ENCODE measurements at places on chromosomes 2 and 18. TPM values are rescaled to one million over a fixed set of nuclear protein-coding genes. Genes with fewer than 3 reads are reported as not detected.
A peak's percentile ranks its signal among the peaks of the same experiment; 100 is the strongest.

- no peak for DNase-seq
Observed at GRCh38 chr2:103264058-103264768, 502.4 kb downstream of the TMEM182 start.

DNA sequence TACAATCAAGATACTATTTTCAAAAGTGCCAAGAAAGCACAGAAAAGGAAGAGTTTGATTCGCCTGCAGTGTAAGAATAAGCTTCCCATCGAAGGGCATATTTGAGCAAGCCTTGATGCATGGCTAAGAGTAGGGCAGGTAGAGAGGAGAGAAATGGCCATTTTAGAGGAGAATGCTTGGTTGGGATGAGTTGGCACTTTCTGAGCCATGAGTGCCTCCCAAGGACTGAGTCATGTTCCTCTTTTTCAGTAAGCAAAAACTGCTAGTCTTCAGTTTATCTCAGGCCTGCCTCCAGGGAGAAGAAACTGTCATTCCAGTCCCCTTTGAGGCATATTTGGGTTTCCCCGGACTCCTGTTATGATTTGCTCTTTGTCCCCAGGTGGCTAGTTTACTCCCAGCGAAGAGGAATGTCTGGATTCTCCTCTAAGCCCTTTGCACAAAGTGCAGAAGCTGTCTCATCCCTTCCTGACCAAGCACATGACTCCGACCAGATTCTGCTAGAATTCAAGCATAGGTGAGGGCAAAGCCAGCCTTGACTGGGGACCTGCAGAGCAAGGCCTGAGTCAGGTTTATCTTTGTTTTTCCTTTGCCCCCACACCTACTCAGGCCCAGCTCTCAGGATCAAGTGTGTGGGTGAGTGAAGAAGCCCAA, 115.2 kb downstream of the TTC32 start:
- peak; percentile 63 for DNase-seq

Gene TSPYL6
- not detected for total RNA-seq

Gene MOCOS
- total RNA-seq: 2.6 TPM
